ENCODE measurements at places on chromosomes 6 and 20.

- DNase-seq: no peak
These were observed 103.1 kb downstream of the TCP11 start for GRCh38 chr6:35038076-35038475.

- DNase-seq: no peak
These were observed 96.2 kb downstream of the RTN4IP1 start for GRCh38 chr6:106533054-106533453.

DNA sequence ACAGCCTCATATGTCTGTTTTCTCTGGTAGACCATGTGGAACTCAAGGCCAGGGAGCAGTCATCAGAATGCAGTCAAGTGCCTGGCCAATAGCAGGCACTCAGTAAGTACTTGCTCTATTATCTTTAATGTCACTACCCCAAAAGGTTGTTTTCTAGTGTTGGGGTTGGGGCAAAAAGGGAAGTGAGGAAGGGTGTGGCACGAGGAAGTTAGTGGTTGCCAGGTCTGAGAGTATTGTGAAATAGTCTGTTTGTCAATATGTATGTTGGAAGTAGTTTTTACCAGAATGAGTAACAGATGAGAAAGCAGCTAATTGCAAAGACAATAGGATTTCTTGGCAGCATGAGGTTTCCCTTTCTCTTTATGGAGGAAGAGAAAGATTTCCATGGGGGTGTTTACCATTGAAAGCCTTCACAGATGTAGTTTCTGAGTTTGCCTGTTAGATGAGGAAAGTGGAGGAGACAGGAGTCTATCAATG is 59.5 kb upstream of the ARMH2 start:
- peak; percentile 75 for DNase-seq

DNA sequence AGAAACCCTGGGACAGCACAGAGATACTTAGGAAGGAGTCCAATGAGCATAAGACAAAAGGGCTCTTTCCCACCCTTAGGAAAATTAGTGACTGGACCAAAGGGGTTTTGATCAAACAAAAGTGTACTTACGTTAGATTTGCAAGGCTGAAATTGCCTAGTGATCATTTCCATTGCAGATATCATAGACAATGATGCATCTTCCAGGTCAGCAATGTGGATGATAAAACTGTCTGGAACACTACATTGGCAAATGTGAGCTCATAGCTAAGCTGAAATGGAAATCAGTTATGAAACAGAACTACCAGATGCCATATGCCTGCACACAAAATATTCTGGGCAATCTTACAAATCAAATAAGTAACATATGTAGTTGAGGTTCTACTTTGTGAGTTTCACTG is 34.0 kb downstream of the LY86 start:
- no peak for DNase-seq

DNA sequence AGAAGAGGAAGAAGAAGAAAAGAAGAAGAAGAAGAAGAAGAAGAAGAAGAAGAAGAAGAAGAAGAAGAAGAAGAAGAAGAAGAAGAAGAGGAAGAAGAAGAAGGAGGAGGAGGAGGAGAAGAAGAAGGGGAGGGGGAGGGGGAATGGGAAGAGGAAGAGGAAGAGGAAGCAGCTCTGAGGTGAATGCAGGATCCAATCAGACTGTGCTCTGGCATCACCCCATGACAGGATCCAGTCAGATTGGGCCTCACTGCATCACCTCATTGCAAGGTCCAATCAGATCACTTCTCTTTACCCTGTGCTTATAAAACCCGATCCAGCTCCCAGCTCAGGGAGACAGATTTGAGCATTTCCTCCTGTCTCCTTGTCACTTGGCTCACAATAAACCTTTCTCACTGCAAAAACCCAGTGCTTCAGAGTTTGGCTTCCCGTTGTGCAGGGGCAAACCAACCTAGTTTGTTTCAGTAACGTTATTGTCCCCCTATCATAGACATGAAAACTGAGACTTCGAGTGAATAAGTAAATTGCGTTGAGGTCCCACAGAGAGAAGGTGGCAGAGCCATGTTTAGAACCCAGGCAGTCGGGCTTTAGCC is 28.6 kb upstream of the YWHAB start:
- no peak for DNase-seq

- peak; percentile 33 for DNase-seq
These were observed 122.3 kb downstream of the JARID2 start for GRCh38 chr6:15368186-15368585.

GRCh38 chr6:127606131-127606562 is 29.2 kb downstream of the C6orf58 start:
- peak; percentile 51 for DNase-seq

DNA sequence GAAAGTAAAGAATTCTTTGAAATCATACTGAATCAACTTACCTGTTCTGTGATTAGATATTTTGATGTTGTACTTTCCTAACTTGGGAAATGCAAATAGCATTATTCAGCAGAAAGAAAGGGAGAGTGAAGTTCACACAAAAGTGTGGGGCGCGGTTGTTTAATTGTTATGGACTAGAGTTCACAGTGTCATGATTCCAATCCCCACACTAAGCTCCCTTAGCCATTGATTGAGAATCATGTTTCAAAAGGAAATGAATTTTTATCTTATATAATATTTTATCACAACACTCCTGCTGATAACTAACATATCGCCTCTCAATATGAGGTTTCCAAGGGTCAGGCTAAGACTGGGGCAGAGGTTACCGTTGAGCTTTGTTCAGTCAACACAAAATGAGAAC is 3.0 kb upstream of the GSTA5 start:
- no peak for DNase-seq

DNA sequence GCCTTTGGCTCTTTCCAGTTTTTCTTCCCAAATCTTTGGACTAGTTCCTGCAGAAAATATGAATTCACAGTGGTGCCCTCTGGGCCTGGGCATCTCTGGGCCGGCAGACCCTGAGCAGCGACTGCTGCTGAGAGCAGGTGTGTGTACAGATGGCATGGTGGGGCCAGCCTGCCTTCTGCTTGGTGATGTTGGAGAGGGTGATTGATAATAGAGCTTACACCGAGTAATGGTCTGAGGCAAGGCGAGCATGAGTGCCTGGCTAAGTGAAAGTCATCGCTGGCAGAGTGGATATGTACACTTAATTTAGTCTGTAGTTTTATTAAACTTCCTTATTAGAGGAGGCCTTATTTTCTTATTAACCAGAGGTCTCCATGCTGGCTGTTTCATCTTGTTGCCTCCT is 156.9 kb downstream of the CDKAL1 start:
- no peak for DNase-seq

GRCh38 chr6:107735906-107736635 is 88.0 kb downstream of the SCML4 start:
- no peak for DNase-seq

DNA sequence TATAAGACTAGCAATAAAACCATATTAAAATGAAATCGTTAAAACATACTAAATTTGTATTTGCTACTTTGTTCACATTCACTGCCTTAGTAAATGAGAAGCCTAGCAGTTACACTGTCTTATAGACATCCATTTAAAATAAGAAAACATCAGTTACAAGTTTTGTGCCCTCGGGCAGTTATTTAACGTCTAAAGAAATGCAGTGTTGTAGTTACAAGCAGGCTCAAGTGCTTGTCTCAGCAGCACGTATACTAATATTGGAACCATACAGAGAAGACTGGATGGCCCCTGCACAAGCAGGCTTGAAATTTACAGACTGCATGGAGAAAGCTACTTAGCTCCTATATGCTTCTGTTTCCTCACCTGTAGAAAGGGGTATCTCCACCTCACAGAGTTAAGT is 93.1 kb downstream of the HACE1 start:
- DNase-seq: no peak

- no peak for DNase-seq
These were observed 335.3 kb downstream of the CD83 start for GRCh38 chr6:14452567-14453527.

GRCh38 chr6:24546439-24546838 is 51.7 kb downstream of the ALDH5A1 start:
- no peak for DNase-seq

DNA sequence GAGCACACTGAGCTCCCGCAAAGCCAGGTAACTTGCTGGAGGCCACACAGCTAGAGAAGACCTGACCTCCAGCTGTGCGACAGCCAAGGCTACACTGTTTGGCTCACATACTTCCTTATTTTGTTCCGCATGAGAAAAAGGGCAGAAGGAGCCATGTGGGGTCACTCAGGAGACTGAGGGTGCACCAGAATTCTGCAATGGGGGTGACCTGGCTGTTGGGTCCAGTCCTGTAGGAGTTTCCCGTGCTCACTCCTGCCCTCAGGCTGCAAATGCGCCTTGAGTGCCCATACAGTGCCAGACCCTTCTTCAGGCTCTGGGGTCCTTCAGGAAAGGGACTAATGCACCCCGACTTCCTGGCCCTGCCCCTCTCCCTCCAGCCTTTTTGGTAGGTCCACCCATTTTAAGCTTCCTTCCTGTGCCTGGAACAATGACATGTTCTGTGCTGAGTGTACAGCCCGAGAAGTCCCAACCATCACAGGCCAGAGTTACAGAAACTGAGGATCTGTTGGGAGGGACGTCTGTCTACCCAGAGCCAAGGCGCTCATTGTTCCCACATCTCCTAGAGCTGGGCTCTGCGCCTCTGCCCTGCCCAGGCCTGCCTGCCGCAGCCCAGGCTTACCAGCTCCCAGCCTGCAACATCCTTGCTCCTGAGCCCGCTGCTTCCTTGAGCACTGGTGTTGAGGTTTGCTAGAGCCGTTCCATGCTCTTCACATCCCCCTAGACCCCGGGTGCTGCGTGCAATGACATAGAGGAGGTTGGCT is 33.5 kb upstream of the CD93 start:
- no peak for DNase-seq

Measured in cardiac fibroblast (primary cell).